ENCODE measurements at places on chromosomes 16 and 17. TPM values are rescaled to one million over a fixed set of nuclear protein-coding genes. Genes with fewer than 3 reads are reported as not detected.

DNA sequence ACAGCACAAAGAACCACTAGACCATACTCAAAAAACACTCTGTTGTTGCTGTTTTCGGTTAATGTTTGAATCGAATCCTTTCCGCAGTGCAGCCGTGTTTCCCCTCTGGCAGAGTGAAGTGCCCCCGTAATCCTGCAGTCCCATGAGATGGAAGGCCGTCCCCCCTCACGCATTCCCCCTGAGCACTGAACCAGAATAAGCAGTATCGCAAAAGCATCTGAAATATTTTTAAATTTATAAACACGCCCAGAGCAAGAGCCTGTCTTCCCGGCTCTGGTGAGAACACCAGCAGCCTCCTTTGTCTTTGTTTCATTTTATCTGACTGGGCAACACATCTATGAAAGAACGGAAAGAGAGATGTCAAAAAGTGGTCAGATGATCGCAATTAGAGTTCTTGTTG lies 121.0 kb upstream of the ADAMTS18 start:
- no peaks in the 10 kb centered on the region for H3K4me1 ChIP-seq
- peaks cover 2% of the 10 kb centered on the region for H3K27me3 ChIP-seq
- no peak overlapping the region for H3K4me3 ChIP-seq
- H3K36me3 ChIP-seq: no peaks in the 10 kb centered on the region

DNA sequence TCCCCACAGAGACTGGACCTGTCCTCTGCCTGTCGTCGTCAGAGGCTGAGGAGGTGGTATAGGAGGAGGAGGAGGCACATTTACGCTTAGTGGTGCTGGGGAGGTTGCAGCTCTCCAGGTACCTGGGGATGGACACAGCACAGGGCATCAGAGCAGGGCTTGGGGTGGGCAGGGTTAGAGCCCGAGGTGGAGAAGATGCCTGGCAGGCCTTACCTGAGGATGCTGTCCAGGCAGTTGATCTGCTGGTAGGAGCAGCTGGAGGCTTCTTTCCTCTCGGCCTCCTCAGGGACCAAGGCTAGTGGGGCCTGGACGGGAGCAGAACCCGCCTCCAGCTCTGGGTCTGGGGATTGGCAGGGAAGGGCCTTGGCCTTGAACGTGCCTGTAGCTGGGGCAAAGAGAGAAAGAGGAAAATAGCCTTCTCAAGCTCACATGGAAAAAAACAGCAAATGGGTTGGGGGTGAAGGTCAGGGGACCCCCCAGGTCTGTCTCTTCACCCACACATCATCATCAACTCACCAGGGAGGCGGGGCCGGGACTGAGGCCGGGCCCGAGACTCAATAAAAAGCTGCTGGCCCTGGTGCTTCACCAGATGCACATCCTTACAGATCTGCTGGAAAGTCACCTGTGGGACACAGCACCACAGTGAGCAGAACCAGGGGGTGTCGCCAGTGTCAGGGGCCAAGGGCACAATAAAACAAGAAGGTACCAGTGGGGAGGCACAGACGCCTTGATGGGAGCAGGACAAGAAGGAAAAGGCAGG lies 5.6 kb downstream of the PER1 start:
- DNase-seq: peak; percentile 34
- H3K4me1 ChIP-seq: peaks cover 19% of the 10 kb centered on the region
- no peaks in the 10 kb centered on the region for H3K27me3 ChIP-seq
- no peak overlapping the region for H3K4me3 ChIP-seq
- H3K36me3 ChIP-seq: no peaks in the 10 kb centered on the region
- no peak overlapping the region for H3K27ac ChIP-seq

The CXCL16 gene
- total RNA-seq: 22.0 TPM

DNA sequence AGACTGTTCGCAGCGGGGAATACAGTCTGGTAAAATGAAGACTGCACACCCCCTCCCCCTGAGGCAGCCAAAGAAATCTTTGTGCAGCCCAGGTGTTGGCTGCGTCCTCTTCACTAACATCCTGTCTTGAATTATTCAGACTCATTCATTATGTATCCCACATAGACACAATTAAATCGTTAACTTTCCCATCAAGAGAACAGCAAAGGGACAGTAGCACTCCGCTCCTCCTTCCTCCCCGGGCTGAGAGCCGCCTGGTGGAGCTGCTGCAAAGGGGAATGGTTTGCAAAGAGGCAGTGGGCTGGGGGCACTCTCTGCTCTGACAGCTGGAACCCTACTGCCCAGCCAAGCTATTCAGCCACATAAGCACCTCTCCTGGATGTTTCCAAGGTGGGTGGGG lies 290.0 kb upstream of the SOX9 start:
- H3K36me3 ChIP-seq: no peaks in the 10 kb centered on the region
- H3K27me3 ChIP-seq: no peaks in the 10 kb centered on the region
- H3K27ac ChIP-seq: no peak overlapping the region
- H3K4me3 ChIP-seq: no peak overlapping the region
- H3K4me1 ChIP-seq: no peaks in the 10 kb centered on the region
- no peak for DNase-seq

The XAF1 gene
- 116 TPM for total RNA-seq
